ENCODE measurements at places on chromosomes 4 and X.

GRCh38 chrX:150454083-150454482 lies 91.0 kb downstream of the MAMLD1 start:
- no peak for DNase-seq

- no peak for DNase-seq
Observed at GRCh38 chr4:140926672-140927071, 170.5 kb upstream of the TBC1D9 start.

- DNase-seq = no peak
Observed at GRCh38 chrX:14922437-14922836, 49.2 kb downstream of the MOSPD2 start.

GRCh38 chr4:109648266-109648996 lies 54.8 kb downstream of the CASP6 start:
- peak; percentile 41 for DNase-seq

DNA sequence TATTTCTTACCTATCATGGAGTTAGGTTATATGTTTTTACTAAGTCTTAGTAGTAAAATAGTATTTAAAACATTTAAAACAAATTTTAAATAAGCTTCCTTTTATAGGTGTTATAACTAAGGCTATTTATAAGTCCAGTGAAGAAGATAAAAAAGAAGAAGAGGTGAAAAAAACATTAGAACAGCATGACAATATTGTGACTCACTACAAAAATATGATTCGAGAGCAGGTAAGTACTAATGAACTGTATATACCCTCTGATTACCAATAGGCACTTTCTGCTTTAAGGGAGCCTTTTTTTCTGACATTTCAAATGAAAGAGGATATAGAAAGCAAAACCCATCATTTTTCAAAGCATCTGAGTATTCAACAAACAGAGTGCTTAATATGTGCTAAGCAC lies 76.6 kb downstream of the USO1 start:
- peak; percentile 15 for DNase-seq

- DNase-seq = no peak
Observed at GRCh38 chrX:68671221-68671620, 23.8 kb downstream of the STARD8 start.

- peak; percentile 51 for DNase-seq
Observed at GRCh38 chr4:89463341-89463740, 155.7 kb upstream of the GPRIN3 start.

DNA sequence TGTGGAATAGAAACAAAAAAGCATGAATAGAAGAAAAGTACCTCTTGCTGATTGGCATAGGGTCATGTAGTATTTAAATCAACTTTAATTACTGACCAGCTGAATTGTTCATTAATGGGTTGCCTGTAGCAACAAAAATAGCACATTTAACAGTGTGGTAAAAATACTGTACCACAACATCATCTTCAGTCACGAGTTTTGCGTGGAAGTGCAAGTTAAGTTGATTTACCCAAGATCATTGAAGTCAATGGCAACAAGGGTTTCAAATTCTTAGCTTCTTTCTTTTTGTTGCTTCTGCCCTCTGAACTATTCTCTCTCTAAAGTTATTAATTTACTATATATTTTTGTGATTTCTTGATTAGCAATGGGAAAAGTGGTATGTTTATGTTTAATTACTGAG lies 526.6 kb downstream of the C4orf33 start:
- no peak for DNase-seq

- DNase-seq = no peak
Observed at GRCh38 chr4:54716478-54717065, 58.8 kb downstream of the KIT start.

DNA sequence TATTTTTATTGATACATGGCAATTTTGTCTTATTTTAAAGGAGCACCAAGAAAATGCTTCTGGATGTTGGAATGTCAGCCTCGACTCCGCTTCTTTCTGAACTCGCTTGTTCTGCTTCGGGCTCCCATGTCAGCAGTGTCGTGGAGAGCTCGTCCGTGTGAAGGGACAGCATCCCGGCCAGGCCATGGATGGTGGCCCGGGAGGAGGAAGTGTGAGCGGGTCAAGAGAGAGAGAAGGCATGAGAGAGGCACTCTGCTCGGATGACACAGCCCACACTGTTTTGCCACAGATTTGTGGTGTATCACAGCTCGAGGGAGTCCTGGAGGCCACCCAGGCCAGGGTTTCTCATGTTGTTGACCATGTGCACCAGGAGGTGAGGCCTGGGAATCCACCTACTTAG lies 107.0 kb downstream of the TRAPPC11 start:
- DNase-seq = peak; percentile 28

- no peak for DNase-seq
Observed at GRCh38 chr4:184400891-184401290, 73.5 kb downstream of the IRF2 start.

- DNase-seq = no peak
Observed at GRCh38 chr4:137688651-137689050, 156.4 kb upstream of the PCDH18 start.
